ENCODE measurements at places on chromosomes 4 and X. TPM values are rescaled to one million over a fixed set of nuclear protein-coding genes. Genes with fewer than 3 reads are reported as not detected.

BGN gene
- 148 TPM for polyA plus RNA-seq

FAM156B gene
- polyA plus RNA-seq = 20.0 TPM

PASD1 gene
- polyA plus RNA-seq = 0.05 TPM

GABRG1 gene
- polyA plus RNA-seq = 0.18 TPM

ESX1 gene
- polyA plus RNA-seq = not detected

Data from left kidney (tissue), 8 donors.